ENCODE measurements at places on chromosomes 13 and 19.
A peak's percentile ranks its signal among the peaks of the same experiment; 100 is the strongest.

- DNase-seq = no peak
Measured at GRCh38 chr13:46192412-46192811, 10.4 kb upstream of the LCP1 start.

DNA sequence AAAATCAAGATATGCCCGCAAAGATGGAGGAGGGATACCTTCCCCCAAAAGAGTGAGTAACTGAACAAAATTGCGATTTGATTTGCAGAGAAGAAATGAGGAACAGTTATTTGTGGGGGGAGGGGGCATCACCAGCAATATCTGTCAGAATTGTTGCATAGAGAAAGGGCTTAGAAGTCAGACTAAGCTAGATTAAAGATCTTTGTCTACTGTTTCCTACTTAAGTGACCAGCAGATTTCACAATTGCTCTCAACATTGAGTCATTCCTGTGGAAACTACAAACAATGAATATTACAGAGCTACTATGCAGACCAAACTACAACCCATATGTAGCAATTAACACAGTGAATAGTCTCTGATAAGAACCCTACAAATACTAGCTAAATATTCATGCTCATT is 27.4 kb downstream of the FPR3 start:
- DNase-seq = no peak

- DNase-seq = no peak
Measured at GRCh38 chr13:50629497-50629896, 214.0 kb downstream of the DLEU7 start.

DNA sequence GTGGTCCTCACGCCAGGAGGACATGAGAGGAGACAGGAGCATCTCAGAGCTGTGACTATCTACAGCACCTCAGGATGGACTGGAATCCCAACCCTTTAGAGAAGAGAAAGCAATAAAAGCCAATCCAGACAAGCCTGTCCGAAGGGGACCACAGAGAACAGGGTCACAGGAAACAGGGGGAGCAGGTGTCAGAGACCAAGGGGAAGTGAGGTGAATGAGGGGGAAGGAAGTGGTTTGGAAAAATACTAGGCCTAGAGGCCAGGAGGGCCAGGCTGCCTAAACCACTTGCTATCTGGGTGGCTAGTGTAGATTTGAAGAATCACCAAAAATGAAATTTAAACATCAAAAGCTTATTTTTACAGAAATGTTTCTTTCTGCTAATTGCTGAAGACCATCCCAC is 16.2 kb downstream of the TMTC4 start:
- DNase-seq = no peak

GRCh38 chr13:109650861-109651260 is 135.5 kb downstream of the IRS2 start:
- DNase-seq = no peak

DNA sequence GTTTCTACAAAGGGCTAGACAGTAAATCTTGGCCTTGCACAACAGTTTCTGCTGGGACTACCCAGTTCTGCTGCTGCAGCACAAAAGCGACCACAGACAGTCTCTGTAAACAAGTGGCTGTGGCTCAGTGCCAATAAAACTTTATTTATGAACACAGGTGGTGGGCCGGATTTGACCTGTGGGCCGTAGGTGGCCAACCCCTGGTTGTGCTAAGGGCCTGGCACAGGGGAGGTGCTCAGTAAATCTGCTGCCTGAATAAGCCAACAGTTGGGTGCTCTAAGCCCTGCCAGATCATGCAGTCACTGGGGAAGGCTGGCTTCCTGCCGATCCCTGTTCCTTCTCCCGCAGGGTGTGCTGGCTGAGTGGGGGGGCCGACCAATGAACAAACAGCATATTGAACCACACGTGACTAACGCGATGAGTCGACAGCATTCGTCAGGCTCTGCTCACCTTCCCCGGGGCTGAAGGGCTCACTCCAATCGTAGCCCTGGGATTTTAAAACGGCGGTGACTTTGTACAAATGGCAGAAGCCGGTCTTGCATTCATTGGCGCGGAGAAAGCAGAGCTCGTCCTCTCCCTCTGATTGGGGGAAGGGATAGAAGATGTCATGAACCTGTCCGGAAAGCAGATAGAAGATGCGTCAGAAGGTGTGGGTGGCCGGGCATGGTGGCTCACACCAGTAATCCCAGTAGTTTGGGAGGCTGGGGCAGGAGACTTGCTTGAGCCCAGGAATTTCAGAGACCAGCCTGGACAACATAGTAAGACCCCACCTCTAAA is 24.3 kb upstream of the MYDGF start:
- peak; percentile 55 for DNase-seq

GRCh38 chr13:93621051-93621450 is 394.4 kb downstream of the GPC6 start:
- DNase-seq = no peak

DNA sequence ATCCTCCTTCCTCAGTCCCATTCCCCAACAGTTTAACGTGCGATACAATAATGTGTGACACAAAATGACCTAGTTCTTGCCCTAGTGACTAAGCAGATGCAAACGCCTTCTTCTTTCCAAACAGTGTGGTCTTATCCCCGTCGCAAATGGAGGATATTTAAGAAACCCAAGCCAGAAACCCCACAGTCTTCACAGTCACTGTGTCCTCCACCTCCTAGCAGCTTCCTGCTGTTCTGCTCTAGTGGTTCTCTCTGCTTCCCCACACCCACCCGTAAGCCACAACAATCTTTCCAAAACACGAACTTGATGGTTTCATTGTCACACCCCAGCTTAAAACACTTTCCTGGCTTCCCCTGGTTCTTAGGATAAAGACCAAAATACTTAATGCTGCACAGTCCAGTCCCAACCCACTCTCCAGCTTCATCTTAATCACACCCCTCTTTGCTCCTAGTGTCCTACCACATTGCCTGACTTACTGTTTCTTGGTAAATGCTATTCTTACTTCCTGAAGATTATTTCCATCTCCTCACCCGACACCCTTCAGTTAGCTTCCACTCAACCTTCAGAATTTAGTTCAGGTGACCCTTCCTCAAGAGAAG is 32.3 kb downstream of the ITM2B start:
- no peak for DNase-seq

Data from HFF-Myc (cell line).